ENCODE measurements at places on chromosomes 1 and 21. TPM values are rescaled to one million over a fixed set of nuclear protein-coding genes. Genes with fewer than 3 reads are reported as not detected.

GRCh38 chr21:44615911-44616590, 4.2 kb downstream of the KRTAP10-8 start:
- no peaks in the 10 kb centered on the region for H3K36me3 ChIP-seq
- H3K27me3 ChIP-seq: no peaks in the 10 kb centered on the region
- H3K4me1 ChIP-seq: no peaks in the 10 kb centered on the region
- DNase-seq: no peak

GRCh38 chr1:93765099-93765498, 83.5 kb upstream of the BCAR3 start:
- no peak for DNase-seq
- H3K27me3 ChIP-seq: no peaks in the 10 kb centered on the region
- no peak overlapping the region for H3K27ac ChIP-seq

DNA sequence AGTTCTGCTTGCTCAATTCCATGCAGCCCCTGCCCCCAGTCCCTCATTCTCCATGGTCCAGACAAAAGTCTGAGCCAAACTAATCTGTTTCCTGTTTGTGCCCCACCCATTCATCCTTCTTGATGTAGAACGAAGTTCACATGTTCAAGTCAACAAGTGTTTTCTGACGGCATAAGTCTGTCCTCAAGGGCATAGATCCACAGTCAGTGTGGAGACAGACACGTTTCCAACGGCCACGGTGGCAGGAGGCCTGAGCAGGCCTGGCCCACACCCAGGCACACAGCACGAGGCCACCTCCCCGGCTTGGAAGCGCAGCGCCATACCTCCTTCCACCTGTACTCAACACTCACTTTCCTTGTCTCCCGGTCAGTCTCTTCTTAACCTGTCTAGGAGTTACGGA, 16.1 kb downstream of the ADORA1 start:
- no peak overlapping the region for H3K27ac ChIP-seq
- H3K4me3 ChIP-seq: no peak overlapping the region
- no peak for DNase-seq
- no peaks in the 10 kb centered on the region for H3K36me3 ChIP-seq

STUM gene
- 3.0 TPM for total RNA-seq

All from uterus (tissue), 4 donors.